CD14-positive monocyte (primary cell): ENCODE measurements at places on chromosomes 2 and 18.

- no peak for DNase-seq
Observed at GRCh38 chr2:221517146-221517695, 54.9 kb downstream of the EPHA4 start.

DNA sequence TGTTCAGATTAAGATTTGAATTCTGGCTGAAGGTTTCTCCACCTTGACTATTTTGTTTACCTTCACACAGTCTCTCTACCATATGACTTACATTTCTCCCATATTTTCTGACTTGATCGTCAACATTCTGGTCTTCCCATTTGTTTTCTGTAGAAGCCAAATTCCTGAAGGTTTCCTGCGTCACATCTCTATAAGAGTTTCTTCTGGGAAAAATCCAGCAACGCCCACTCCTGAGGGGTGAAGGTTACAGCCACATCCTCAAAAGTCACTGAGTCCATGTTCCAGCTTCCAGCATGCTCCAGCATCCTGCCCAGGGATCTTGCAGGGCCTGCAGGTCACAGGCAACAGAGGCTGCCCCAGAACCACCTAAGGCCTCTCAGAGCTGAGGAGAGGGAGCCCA, 47.5 kb downstream of the NBEAL1 start:
- DNase-seq = no peak

- DNase-seq = peak; percentile 98
Observed at GRCh38 chr2:219229305-219230058, at the start of the genes ANKZF1 and ATG9A. Gene ANKZF1 (plus strand): TSS chr2:219229806. CDS start chr2:219230258, 452 bp downstream. Gene ATG9A (minus strand): TSS chr2:219229636. CDS start chr2:219228024, 1,612 bp downstream.

DNA sequence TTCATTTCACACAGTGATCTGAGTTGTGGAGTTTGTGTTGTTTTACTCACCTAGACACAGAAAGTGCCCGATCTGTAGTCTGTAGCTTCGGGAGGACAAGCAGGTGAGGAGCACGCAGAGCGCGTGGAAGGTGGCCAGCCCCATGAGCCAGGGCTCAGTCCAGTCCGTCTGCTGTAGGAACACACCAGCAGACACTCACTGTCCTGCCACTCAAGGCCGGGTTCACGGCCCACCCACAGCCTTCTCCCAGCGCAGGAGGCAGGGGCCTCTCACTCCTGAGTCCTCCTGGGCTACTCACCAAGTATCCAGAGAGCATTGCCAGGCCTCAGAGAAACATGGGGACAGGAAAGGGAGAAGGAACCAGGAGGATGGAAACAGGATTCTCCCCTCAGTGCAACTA, 1.7 kb downstream of the TMEM18 start:
- DNase-seq = no peak

DNA sequence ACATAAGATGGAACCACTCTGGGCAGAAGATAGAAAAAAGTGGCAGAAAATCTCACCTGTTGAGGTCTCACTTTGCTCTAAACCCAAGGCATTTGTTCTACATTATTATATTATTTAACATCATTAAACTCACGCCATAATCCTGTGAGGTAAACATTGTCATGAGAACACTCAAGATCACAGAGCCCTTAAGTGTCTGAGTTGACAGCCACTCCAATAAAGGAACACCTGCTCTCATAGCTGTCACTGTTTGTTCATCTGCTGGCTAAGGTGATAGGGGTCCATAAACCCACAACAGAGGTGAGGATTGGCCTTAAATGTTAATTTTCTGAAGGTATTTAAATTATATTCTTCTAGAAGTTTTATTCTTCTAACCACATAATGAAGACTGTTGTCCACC, 439.7 kb downstream of the RIT2 start:
- no peak for DNase-seq

DNA sequence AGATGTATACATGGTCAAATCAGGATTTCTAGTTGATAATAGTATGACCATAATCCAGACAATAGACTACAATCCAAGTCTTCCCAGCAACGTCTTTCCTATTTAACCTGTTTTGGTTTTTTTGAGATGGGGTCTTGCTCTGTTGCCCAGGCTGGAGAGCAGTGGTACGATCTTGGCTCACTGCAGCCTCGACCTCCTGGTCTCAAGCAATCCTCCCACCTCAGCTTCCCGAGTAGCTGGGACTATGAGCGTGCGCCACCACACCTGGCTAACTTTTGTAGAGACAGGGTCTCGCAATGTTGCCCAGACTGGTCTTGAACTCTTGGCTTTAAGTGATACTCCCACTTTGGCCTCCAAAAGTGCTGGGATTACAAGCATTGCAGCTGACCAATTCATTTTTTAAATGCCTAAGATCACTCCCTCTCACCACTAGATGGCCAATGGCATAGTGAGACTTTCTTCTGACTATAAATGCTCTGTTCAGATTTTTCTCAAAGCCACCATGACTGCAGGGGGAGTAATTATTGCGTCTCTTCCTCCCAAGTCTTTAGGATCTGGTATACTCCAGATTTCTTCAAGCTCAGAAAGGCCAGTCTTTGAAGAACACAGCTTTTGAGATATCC, 47.6 kb downstream of the HNRNPLL start:
- no peak for DNase-seq

GRCh38 chr2:104434318-104434792, 419.6 kb upstream of the POU3F3 start:
- no peak for DNase-seq

GRCh38 chr2:26700078-26700477, 7.6 kb downstream of the KCNK3 start:
- no peak for DNase-seq

- no peak for DNase-seq
Observed at GRCh38 chr2:143909577-143910353, 610.2 kb downstream of the ZEB2 start.

DNA sequence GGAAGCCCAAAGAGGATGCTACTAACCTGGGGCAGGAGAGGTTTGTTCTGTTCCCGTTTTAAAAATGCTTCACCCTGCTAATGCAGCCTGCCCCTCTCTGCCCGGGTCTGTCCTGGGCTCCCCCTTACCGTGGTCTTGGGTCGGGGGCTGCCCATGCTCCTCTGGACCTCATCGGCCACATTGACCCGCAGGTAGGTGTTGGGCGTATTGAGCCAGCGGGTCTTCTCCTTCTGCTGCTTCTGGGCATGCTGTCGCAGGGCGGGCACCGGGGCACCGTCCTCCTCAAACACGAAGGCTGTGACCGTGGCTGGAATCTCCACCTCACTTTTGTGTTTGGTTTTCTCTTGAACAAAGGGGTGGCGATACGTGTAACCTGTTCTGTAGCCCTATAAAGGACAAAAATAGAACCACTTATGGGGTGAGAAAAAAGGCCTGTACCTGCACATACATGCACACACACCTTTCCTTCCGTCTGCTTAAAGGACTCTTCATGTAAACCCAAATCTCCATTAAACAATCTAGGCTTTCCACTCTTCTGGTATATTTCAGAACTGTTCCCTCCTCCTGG, 89.3 kb downstream of the ADD2 start:
- DNase-seq = no peak

DNA sequence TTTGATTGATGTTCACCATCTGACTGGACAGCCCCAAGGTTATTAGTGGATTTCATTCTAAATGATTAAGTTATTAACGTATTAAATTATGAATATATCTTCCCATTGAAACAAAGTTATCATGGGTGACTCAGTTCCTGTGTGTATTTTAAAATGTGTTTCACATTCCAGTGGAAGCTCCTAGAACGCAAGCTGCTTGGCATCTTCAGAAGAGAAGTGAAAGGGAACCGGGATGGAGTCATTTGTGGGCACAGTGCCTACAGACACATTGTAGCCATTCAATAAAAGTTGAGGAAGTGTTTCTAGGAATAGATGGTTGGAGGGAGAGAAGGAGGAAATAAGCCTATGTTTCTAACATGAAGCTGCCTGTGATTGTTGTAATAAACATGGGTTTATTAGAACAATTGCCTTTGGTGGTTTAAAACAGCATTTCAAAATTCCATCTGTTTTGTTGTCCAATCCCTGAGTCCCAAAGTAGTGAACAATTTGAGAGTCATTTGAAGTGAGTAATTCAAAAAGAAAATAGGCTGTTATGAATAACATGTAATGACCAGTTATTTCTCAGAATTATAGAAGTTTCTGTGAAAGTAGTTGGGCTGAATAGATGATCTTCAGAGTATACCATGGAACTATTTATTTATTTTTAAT, 143.5 kb downstream of the PKP4 start:
- peak; percentile 7 for DNase-seq

DNA sequence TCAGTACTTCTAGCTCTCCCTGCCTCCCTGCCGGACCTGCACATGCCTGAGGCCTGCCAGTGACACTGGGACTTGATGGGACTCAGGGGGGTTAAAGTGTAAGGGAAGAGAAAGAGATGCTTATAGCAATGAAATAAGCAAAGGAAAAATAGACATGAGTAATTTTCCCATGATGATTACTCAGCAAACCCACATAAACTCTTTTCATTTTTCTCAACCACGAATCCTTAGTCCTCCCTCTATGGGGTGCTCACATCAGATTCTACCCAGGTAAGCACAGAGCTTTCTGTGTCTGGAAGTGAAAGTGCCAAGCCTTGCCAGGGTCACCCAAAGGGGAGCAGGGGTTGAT, 44.8 kb upstream of the ANKRD62 start:
- DNase-seq = no peak

- DNase-seq = peak; percentile 96
Observed at GRCh38 chr2:70009762-70010575, 48.5 kb upstream of the ASPRV1 start.

- DNase-seq = no peak
Observed at GRCh38 chr2:128449226-128450061, 130.8 kb upstream of the HS6ST1 start.

GRCh38 chr2:219684721-219685689, 57.6 kb downstream of the SLC4A3 start:
- no peak for DNase-seq

GRCh38 chr2:212530991-212531390, 7.6 kb downstream of the ERBB4 start:
- no peak for DNase-seq

DNA sequence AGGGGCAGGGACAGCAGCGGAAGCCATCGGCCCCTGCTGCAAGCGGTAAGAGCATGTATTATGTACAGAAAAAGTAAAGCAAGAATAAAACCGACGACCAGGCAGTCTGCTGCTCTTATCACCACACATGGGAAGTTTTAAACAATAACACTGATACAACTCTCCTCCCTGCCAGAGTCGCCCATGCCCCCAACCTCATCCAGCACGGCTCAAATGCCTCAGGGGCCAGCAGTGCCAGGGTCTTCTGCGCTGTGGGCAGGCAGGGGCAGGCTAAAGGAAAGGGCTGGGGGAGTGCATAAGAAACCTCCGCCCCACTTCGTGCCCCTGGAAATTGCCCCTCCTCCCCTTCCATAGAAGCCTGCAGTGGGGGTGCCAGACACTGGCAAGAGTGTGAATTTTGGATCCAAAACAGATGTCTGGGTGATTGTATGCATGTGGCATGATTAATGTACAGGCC, 10.1 kb downstream of the TEX51 start:
- no peak for DNase-seq

GRCh38 chr18:21433436-21433835, 167.1 kb downstream of the ESCO1 start:
- DNase-seq = no peak

DNA sequence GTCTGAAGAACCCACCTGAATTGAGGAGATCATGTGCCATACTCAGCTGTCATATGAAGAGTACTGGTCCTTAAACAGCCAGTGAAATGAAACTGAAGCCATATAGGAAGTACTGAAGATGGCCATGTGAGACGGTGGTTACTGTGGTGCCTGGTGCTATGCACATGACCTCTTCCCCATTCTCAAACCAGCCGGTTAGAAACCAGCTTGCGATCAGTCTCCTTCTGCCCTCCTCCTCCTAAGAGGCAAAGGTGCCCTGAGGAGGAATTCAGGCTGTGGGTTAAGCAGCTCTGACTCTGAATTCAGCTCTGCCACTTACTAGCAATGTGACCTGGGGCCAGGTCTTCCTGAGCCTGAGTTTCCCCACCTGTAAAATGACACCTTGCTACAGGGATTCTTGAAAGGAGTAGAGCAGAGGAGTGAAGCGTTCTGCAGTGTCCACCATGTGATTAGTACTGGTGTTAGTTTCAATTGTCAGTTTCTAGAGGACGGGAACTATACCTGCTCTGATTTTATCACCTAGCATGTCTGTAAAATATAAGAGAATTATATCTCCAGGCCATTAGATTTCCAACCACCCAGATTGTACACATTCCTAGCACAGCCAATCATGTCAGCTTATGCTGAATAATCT, 5.1 kb downstream of the FECH start:
- DNase-seq = peak; percentile 71

GRCh38 chr18:8333961-8334360, 275.3 kb upstream of the RAB12 start:
- no peak for DNase-seq

GRCh38 chr2:74668087-74668486, 14.0 kb downstream of the SEMA4F start:
- no peak for DNase-seq

- DNase-seq = no peak
Observed at GRCh38 chr2:224033601-224034000, 5.5 kb downstream of the SERPINE2 start.

DNA sequence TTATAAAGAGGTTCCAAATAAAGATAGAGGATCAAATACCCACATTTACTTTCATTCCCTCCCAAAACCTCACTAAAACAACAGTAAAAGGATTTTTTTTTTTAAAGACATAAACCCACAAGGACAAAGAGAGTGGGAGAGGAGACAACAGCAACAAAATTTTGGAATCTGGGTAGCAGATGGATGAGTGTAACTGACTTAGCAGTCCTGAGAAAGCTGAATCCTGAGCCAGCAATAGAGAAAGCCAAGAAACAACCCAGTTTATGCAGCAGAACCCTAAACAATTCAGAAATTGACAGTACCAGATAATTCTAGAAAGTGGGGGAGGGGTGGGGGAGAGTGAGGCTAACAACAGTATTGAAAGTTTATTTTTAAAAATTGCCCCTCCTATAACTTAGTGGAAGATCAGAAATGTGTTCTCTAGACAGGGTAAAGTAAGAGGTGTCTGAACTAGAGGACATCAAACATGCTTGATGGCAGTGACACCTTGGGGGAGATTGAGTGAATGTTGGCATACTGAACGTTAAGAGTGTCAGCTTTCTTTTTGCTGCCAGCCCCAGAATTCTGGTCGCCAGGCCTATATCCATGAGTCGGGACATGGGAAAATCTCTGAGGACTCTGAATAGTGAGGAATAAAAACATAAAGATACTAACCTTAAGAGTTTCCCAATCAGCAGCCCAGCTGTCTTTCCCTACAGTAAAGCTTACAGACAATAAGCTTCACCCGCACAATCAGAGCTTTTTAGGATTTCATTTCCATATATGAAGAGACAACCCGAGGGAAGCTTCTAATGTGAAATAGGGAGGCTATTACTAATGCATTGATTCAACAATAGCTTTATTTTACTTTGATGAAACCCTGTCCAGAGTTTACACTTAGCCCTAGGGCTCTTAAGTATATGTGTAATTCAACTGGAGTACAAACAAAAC, 128.0 kb upstream of the ALPP start:
- DNase-seq = no peak
